ENCODE measurements at places on chromosomes 4 and X. TPM values are rescaled to one million over a fixed set of nuclear protein-coding genes. Genes with fewer than 3 reads are reported as not detected.

The GAGE12C gene
- total RNA-seq = not detected

The CSN1S1 gene
- total RNA-seq = not detected

The TXK gene
- 0.20 TPM for total RNA-seq

The MAGIX gene
- 1.7 TPM for total RNA-seq

The COX7B2 gene
- total RNA-seq = not detected

The CFI gene
- 0.75 TPM for total RNA-seq

The BANK1 gene
- total RNA-seq = 1.1 TPM

The NAP1L3 gene
- 0.62 TPM for total RNA-seq

The DNAAF6 gene
- not detected for total RNA-seq

The SMARCA5 gene
- total RNA-seq = 23.8 TPM

The MAGEA10 gene
- total RNA-seq = 0.13 TPM

The SSX3 gene
- total RNA-seq = not detected

The BEND2 gene
- not detected for total RNA-seq

The FHDC1 gene
- total RNA-seq = 0.34 TPM

The NIPAL1 gene
- 0.92 TPM for total RNA-seq
